Activated naive CD8-positive, alpha-beta T cell treated with anti-CD3 and anti-CD28 coated beads, Interleukin-2, amount 50 U/mL, for 24 hours (primary cell): ENCODE measurements at places on chromosomes 5 and 9.

DNA sequence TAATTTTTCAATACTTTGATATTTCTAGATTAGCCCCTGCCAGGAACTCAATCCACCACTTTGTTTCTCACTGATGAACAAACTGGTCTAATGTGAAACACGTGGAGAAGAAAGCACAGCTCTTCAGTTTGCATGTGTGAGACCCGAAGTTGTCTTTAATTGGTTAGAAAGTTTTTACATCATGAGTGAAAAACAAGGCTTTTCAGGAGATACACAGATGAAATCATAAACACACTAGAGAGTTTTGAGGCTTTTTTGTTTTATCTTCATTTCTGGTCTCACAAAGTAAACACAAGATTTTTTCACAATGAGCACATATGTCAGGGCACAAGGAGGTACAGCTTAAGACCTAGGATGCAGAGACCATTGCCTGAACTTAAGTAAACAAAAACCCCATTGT, 84.5 kb upstream of the MOCS2 start:
- no peak for DNase-seq

- no peak for DNase-seq
Measured at GRCh38 chr9:21682981-21683380, 119.5 kb upstream of the MTAP start.

- no peak for DNase-seq
Measured at GRCh38 chr5:115583474-115583873, 18.8 kb downstream of the TICAM2 start.

GRCh38 chr5:136296846-136297245, 68.5 kb downstream of the TRPC7 start:
- no peak for DNase-seq

DNA sequence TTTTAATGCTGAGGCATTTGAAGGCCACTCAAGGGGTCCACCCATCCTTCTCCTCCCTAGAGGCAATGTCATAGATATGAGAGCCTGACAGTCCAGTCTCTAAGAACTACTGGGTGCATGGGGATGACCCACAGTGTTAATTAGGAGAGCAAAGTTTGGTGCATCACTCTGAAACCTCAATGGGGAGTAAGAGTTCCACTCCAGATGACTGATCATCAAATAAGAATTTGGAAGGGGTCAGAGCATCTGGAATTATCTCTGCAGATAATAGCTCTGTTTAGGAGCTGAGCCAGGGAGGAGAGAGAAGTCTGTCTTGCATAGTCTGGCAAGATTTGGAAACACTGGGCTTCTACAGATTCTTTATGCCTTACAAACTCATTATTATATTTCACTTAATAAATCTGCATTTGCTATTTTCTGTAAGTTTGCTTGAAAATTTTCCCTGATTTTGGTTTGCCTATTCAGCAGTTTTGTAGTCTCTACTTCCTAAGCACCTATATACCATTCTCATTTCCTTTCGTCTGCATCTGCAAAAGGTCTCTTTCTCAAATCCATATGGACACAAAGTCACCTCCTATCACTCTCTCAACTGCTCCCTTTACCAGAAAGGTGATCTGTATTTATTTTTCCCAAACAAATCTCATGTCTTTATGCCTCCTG, 27.7 kb downstream of the FGF10 start:
- DNase-seq, result no peak

DNA sequence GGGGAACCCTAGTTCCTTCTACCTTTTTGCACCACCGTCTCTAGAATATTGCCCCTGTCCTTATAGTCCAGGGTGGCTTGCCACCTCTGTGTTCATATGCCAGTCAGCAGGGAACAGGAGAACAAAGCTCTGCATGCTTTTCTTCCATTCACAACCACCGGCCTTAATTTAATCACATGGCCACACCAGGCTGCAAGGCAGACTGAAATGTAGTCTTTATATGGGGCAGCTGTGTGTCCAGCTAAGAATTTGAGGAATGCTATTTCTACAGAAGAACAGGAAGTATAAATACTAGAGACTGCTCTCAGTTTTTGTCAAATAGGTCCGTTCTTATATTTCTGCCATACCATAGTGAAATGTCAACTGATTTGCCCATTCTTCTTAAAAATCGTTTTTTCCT, 5.8 kb downstream of the C5orf22 start:
- no peak for DNase-seq

GRCh38 chr5:67015541-67016191, 180.9 kb downstream of the CD180 start:
- DNase-seq, result no peak

GRCh38 chr5:153831973-153832372, 206.7 kb downstream of the FAM114A2 start:
- no peak for DNase-seq

DNA sequence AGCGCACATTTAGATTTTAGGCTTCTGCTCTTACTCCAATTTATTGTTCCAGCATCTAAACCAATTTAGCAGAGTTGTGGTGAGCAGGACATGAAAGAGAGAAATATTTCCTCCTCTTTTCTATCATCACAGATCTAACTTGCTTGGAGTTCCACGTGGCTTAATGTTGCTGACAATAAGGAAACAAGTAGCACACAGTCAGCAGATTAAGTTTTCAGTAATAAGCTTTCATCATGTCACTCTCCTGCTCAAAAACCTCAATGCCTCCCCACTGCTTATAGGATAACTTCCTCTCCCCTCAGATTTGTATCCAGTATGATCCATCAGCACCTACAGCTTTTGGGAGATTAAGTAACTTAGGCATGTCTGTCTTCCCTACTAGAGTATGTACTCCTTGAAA, 10.4 kb upstream of the SSBP2 start:
- DNase-seq, result no peak

- DNase-seq, result no peak
Measured at GRCh38 chr5:168303393-168304025, 12.1 kb downstream of the WWC1 start.

GRCh38 chr5:20656262-20656661, 668.3 kb upstream of the CDH18 start:
- no peak for DNase-seq

- no peak for DNase-seq
Measured at GRCh38 chr9:26750162-26750561, 142.4 kb downstream of the CAAP1 start.

DNA sequence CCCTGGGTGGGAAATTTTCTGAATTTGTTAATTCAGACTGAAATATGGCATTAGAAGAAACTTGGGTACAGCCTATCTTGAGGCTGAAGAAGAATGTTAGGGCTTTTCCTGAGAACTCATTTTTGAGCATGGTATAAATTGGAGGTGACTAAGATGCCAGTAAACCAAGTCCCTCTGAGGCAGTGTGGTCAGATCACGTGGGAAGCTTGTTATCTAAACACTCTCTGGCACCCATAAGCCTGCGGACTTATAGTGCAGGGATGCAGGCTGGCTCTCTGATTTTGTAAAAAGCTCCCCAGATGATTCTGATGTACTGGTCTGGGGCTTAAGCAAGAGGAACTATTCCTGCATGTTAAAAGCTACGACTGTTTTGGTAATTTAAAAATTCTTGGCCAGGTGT, 34.3 kb downstream of the MTMR12 start:
- no peak for DNase-seq

GRCh38 chr9:2810420-2811075, 33.3 kb downstream of the PUM3 start:
- no peak for DNase-seq
